ENCODE measurements at places on chromosomes 2 and 18.

DNA sequence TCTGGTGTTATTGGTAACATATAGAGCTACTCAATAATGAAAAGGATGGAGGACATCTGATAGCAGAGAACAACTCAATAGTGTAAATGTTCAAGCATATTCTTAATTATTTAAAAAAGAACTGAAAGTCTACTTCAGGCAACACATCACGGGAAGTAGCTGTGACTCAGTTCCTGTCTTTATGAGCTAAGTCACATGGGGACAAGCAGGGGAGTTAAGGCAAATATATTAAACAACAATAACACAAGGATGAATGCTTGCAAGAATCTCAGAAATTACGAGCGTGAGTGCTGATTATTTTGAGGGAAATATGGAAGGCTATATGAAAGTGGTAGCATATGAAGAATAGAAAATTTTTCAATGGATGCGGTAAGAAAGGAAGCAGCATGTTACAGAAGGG is 4.0 kb upstream of the HNMT start:
- DNase-seq, result no peak

DNA sequence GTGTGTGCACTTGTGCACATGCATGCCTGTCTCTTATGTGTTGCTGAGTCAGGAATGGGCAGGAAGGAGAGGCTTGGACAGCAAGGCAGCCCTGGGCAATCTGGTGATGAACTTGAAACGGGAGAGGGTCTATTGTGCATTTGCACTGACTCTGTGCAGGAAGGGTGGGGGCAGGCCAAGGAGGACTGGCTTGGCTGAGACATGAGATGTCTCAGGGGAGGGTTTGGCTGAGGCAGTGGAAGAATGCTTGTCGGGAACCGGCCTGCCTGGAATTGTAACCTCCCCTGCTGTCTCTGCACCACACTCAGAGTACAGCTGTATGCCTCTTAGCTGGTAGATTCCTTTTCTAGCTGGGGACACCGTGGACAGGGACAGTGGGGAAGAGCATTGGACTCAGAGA is 176.1 kb upstream of the TNP1 start:
- DNase-seq, result no peak

DNA sequence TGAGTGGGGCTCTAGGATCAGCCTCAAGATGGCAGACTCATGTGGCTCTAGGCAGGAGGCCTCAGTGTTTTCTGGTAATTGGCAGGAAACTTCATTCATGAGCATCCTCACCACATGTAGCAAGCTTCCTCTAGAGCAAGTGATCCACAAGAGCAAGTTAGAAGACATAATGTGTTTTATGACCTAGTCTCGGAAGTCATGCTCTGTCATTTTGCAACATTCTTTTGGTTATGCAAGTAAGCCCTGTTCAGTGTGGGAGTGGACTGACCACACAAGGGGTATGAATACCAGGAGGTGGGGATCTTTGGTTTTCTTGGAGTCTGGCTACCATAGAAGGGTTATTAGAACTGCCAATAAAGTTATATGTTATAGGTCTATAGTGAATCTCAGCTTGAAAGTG is 66.8 kb upstream of the STK39 start:
- DNase-seq, result no peak

DNA sequence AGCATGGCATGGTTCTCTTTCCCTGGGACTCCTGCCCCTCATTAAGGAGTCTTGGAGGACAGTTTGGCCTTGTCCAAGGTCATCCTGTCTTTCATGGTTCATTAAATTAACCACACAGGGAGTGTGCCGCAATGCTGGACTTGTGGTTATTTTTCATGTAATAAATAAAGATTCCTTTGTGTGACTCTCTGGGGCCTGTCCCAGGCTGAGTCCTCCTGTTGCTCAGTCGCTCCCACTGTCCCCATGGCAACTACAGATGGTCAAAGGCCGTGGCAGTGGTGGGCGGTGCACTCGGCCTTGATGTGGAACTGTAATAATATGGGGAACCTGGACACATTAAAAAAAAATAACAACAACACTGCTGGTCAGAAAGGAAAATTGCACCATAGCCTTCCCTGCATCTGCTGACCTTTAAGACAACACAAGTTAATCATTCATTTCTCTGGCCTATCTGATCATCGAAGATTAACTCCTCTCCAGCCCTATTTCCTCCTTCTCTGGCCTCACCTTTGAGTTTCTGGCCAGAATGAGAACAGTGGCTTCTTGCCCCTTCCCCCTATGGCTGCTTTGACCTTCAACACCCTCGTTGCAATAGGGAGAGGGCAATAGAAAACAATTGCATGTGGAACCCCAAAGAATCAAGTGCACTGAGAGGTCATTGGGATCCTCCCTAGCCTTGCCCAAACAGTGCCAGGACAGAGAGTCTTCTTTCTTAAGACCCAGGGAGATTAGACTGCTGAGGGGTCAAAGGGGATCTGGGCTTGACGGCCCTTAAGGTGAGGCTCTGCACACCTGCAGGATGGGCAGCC is 44.7 kb downstream of the PSD4 start:
- no peak for DNase-seq

DNA sequence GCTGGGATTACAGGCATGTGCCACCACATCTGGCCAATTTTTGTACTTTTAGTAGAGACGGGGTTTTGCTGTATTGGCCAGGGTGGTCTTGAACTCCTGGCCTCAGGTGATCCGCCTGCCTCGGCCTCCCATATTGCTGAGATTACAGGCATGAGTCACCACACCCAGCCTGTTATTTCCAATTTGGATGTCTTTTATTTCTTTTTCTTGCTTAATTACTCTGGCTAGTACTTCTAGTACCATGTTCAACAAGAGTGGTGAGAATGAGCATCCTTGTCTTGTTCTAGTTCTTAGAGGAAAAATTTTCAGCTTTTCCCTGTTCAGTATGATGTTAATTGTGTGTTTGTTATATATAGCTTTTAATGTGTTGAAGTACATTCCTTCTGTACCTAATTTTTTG is 23.4 kb downstream of the CCDC138 start:
- DNase-seq, result no peak

GRCh38 chr2:226725126-226725860 is 74.3 kb downstream of the IRS1 start:
- DNase-seq, result peak; percentile 39

- no peak for DNase-seq
Observed at GRCh38 chr2:222622910-222623309, 33.0 kb downstream of the FARSB start.

- DNase-seq, result no peak
Observed at GRCh38 chr2:189527041-189527750, 53.4 kb downstream of the SLC40A1 start.

GRCh38 chr2:107461301-107461700 is 365.4 kb upstream of the RGPD4 start:
- DNase-seq, result no peak

Measured in retina (tissue), 1 donor.